ENCODE measurements at places on chromosomes 16 and 17. TPM values are rescaled to one million over a fixed set of nuclear protein-coding genes. Genes with fewer than 3 reads are reported as not detected.

DNA sequence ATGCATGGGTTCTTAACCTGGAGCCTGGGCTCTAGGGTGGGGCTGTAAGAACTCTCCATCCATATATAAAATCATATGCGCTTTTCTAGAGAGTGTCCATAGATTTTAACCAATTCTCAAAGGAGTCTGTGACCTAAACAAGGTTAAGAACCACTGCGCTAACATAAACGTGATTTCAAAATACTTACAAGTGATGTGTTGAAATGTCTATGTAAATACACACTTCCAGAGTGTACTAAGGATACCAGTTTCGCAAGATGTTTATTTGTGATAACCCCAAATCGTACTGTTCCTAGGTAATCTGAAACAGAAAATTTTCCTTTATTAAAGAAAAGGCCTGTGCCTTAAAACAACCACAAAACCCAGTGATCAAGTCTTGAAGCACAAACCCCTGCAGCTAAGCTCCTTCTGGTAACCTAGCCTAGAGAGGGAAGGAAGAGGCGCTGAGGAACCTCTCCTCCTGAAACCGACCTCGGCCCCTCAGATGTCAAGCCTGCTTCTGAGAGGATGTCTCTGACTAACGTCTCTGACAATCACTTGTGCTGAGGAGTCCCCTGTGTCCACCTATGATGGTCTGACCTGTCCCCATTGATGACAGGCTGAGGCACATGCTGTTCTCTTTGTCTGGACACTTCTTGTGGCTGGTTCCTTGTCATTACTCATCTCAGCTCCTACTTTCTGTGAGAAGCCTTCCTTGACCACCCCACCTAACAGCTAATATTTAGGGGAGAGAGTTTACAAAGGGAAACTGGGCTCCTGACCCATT, 32.2 kb downstream of the SNN start:
- no peak overlapping the region for H3K4me3 ChIP-seq
- no peaks in the 10 kb centered on the region for H3K27me3 ChIP-seq
- H3K27ac ChIP-seq = no peak overlapping the region
- H3K4me1 ChIP-seq = no peaks in the 10 kb centered on the region

The GAST gene
- not detected for total RNA-seq

GRCh38 chr17:560432-560873, 154.2 kb downstream of the VPS53 start:
- no peak overlapping the region for H3K4me3 ChIP-seq
- H3K36me3 ChIP-seq = peaks cover 8% of the 10 kb centered on the region
- no peak overlapping the region for H3K27ac ChIP-seq
- H3K27me3 ChIP-seq = no peaks in the 10 kb centered on the region
- no peak for DNase-seq

DNA sequence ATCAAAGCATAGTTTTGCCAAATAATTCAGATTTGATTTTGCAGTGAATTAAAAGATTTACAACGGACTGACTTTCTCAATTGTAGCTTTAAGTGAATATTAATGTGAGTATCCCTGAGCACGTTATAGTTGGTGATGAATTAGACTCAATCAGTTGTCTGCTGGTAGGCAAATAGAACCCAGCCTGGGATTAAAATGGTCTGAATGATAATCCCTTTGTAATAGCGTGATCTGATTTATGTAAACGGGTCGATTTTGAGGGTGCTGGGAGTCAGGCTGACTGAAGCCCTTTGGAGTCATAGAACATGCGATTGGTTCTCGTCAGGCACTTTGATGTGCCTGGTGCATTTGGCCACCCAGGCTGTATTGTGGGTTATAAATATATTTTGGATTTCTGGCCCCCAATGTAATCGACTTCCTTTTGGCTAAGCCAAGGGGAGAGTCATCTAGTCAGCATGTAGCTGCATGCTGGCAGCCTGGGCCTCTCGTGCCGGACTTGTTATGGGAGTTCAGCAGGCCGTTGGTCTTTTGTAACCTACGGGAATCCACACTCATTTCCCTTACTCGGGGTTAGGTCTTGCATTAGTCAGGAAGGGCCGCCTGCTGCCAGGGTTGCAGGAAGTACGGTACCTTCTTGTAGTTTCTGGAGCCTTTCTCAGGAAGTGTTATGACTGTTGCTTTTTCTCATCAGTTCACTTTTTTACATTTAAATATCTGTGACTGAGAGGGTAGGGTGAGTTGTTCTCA, 5.4 kb downstream of the PGS1 start:
- H3K36me3 ChIP-seq = no peaks in the 10 kb centered on the region
- H3K4me3 ChIP-seq = no peak overlapping the region
- no peaks in the 10 kb centered on the region for H3K4me1 ChIP-seq
- peak overlapping the region; percentile 70 for H3K27ac ChIP-seq
- no peaks in the 10 kb centered on the region for H3K27me3 ChIP-seq
- DNase-seq = peak; percentile 96

The MYH1 gene
- not detected for total RNA-seq

The ARHGDIG gene
- total RNA-seq = not detected

The KRT20 gene
- not detected for total RNA-seq

- DNase-seq = no peak
- no peaks in the 10 kb centered on the region for H3K36me3 ChIP-seq
- no peak overlapping the region for H3K27ac ChIP-seq
- H3K27me3 ChIP-seq = no peaks in the 10 kb centered on the region
- H3K4me3 ChIP-seq = no peak overlapping the region
Observed at GRCh38 chr17:27332047-27332393, 38.1 kb downstream of the WSB1 start.

The PRM3 gene
- total RNA-seq = not detected

Data from aorta (tissue), 5 donors.